Stimulated activated CD8-positive, alpha-beta memory T cell treated with anti-CD3 and anti-CD28 coated beads, Interleukin-7, amount 100 ng/mL, for 1 hour (primary cell): ENCODE measurements at places on chromosomes 3 and 15.

DNA sequence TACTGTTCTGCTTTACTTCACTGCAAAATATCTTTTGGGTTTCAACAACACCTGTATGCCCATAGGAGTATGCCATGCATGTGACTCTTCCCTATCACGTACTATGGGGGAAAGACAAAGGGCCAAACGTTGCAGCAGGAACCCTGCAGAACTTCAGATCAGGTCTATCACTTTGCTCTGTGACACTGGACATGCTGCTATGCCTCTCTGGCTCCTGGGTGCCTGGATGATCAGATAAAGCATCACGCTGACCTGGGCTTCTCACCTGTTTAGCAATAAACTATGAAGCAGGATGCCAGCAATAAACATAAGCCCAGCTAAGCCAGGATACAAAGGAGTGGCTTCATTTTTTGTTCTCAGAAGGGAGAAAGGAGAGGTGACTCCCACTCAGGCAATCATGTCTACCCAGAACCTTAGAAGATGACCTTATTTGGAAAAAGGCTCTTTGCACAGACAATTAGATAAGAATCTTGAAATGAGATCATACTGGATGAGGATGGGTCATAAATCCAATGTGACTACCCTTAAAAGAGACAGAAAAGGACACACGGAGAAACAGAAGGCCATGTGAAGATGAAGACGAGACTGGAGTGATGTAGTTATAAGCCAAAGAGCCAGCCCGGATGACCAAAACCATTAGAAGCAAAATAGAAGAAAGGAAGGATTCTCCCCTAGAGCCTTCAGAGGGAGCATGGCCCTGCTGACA lies 19.3 kb downstream of the POMGNT2 start:
- no peak for DNase-seq

- DNase-seq: no peak
These were observed 43.2 kb downstream of the EHHADH start for GRCh38 chr3:185210621-185211142.

DNA sequence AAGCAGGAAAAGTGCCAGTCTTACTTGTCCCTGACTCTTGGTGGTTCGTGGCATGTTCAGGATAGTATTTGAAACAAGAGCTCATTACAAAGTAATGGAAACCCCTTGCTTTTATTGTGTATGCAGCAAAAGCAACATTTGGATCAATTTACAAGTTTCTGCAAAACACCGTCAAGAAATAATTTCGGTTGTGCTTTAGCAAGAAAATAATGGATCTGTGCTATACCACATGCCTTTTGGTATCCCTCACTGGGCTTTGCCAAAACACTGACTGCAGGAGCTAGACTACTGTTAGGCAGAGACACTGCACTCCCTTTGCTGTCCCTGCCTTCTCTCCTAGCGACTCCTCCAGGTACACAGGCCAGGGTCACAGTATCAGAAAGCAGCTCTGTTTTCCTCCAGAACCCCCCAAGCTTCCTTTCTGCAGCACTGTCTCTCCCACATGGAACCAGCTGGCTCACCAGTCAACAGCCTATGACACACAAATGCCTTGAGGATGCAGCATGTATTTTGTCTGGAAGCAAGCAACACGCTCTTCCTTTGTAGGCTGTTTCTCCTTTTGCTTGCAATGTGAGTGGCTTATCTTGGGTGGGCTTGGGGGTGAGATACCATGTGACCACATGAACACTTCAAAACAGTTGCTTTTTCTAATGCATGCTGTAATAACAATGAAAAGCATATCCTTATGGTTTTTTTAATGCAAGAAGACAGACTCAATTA lies 111.4 kb downstream of the PGPEP1L start:
- DNase-seq: no peak

DNA sequence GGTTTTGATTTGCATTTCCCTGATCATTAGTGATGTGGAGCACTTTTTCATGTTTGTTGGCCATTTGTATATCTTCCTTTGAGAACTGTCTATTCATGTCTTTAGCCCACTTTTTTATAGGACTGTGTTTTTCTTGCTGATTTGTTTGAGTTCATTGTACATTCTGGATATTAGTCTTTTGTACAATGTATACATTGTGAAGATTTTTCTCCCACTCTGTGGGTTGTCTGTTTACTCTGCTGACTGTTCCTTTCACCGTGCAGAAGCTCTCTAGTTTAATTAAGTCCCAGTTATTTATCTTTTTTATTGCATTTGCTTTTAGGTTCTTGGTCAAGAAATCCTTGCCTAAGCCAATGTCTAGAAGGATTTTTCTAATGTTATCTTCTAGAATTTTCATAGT lies 91.1 kb upstream of the ATP11B start:
- no peak for DNase-seq

DNA sequence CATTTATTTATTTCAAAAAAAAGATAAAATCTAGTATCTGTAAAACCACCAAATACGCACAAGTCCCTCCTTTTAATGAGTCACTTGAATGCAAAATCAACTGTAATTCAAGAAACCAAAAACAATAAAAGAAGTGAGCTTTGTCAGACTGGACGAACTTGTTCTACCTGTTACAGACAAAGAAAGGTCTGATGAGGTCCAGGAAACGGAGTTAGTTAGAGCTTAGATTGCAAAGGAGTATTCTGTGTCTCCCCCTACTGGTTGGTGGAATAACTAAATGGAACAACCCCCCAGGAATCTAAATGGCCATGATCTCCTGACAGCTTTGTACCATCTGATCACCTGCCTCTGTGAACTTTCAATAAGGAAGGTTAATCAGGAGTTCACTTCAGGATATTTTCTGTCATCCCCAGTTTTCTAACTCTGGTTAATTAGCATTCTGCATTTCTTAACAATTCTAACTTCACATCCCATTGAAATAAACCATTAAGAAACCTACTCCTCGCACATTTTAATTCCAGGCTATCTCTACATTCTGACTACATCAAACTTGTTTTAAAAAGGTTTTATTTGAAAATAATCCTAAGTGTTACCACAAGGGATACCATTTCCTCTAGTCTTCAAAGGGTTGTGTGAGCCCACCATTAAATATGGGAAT lies 333.0 kb upstream of the SATB1 start:
- no peak for DNase-seq

DNA sequence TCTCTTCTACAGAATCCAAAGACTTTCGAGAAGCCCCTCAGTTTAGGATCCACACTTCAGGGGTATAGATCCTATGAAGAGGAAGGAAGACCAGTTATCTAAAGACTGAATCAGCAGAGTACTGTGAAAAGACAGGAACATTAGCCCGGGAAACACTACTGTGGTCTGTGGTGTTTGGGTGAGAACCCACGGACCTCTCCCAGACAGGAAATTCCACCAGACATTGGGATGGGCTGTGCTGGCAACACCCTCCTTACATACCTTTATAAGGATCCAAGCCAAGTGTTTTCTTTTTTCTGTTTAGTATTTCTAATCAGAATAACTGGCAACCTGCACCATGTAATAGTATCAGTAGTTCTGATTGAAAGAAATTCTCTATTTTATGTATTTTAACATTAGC lies 14.1 kb downstream of the TMEM207 start:
- no peak for DNase-seq

GRCh38 chr3:98730338-98730737 lies 32.8 kb upstream of the ST3GAL6 start:
- no peak for DNase-seq

DNA sequence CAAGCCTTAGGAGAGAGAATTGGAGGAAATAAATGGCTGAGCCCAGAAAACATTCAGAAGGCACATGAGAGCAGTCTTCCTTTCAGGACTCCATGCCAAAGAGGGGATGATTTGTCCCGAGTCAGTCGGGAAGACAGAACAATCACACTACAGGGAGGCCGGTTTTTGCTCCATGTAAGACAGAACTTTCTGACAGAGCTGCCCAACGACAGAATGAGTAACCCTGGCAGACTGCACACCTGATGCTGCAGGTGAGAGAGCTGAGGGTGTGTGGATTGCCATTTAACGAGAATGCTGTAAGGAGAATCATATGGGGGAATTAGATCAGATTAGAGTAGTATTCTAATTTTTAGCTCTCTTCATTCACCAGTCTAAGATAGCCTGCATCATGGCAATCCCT lies 533.0 kb downstream of the EPHB1 start:
- no peak for DNase-seq

- no peak for DNase-seq
These were observed 36.3 kb downstream of the GABPB1 start for GRCh38 chr15:50318697-50319096.

- DNase-seq: no peak
These were observed 49.6 kb downstream of the SMAD3 start for GRCh38 chr15:67114846-67115585.

GRCh38 chr3:11716573-11717290 lies 73.0 kb upstream of the VGLL4 start:
- no peak for DNase-seq

- DNase-seq: no peak
These were observed 21.0 kb downstream of the SNAPC5 start for GRCh38 chr15:66476535-66476934.

DNA sequence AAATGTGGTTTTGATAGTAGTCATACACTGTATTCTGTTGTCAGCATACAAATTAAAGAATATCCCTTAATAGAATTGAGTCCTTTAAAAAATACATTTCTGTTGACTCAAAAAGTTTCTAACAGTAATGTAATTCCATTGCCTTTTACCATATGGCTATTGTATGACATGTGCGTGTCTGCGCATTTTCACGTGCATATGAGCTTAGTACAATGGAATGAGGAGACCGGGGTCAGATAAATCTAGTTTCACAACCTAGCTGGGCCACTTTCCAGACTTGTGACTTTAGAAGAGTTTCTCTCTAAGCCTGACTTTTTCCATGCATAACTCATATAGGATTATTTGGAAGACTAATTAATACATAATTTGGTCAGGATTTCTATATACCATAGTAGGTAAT lies 38.7 kb downstream of the ZBTB38 start:
- no peak for DNase-seq

DNA sequence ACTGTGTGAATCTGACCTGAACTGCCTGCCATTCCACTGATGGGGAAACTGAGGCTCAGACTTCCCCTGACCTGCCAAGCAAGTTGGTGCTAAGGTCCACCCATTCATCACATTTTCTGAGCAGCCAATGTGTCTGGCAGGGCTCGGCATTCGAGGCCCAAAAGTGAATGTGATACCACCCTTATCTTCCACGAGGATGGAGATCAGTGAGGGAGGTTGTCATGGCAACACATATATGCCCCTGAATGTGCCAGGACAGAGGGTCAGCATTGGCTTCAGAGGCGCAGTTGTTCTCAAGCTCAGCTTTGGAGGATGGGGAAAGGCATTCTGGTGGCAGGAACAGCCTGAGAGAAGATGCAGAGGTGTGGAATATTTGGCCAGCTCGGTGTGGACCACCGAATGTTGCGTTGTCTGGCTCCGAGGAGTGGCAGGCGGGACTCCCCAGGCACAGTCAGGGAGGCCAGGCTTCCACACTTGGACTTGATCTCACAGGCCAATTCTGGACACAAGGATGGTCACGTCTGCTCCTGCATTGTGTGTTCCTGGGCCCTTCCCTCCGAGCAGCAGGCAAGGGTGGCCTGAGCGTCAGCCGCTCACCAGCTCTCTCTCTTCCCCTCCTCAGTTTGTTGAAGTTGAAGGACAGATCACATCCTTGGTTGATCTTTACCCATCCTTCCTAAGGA lies 63.4 kb downstream of the GRIP2 start:
- no peak for DNase-seq

DNA sequence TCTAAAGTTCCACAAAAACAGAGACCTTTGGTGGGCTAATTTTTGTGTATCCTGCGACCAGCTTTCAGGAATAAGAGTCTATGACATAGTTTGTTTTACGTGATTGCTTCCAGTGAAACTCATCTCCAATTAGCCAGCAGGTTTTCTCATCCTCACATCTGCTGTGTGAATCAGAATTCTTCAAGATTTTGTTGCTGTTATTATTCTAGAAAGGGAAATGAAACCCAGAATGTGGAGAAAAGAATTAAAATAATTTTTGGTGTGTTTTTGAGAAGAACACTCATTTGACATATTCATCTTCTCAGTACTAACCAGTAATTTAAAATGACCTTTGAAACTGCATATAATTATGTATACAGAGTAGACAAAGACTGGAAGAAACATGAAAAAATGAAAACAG lies 175.9 kb downstream of the USP13 start:
- no peak for DNase-seq

DNA sequence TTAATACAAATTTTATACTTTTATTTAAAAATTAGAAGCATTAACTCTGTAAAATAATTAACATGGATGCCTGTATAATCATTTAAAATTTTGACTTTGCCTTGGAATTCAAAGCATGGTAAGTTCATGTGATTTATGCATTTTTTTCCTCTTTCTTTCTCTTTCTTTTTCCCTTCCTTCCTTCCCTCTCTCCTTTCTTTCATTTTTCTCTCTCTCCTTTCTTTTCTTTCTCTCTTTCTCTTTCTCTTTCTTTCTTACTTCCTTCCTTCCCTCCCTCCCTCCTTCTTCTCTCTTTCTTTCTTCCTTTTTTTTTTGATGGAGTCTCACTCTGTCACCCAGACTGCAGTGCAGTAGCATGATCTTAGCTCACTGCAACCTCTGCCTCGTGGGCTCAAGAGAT lies 53.8 kb upstream of the P3H2 start:
- no peak for DNase-seq

DNA sequence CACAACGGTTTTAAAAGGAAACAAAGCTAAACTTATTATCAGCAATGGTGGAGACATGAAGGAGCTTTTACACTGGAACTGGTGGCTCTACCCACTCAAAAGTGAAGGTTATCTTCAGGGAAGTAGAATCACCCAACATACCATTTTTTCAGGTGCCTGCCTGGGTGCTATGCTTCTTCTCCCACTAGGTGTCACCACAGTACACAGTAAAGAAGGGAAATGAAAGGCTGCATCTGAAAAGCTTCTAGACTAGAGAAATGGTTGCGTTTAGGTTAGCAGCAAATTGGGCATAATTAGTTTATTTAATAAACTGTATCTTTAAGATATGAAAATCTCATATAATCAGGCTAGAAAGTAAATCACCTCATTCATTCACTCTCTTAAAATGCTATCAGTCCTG lies 47.0 kb upstream of the SELENOK start:
- no peak for DNase-seq

- DNase-seq: no peak
These were observed 745.7 kb upstream of the CCDC54 start for GRCh38 chr3:106631373-106632108.

- no peak for DNase-seq
These were observed 69.2 kb downstream of the MAP2K5 start for GRCh38 chr15:67611370-67612369.

- no peak for DNase-seq
These were observed 464.9 kb downstream of the MFSD1 start for GRCh38 chr3:159266779-159267178.

DNA sequence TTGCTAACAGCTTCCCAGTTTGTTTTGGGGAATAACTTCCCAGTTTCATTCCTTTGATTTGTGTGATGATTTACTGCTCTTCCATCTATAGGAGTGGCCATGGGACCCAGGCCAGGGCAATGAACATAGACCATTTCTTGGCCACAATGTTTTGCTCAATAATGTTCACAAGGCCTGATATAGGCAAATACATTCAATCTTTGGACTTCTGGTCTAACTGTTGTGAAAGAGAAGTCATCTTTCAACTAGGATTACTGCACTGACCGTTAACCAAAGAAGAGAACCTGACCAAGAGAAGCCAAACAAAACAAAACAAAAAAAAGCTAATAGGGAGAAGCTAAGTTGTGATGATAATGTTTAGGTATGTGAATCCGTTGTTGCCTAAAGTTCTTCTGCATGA lies 221.8 kb upstream of the SUCLG2 start:
- no peak for DNase-seq
